ENCODE measurements at places on chromosomes 11 and 22.

GRCh38 chr11:1163321-1163910, 5.7 kb downstream of the MUC5AC start:
- no peaks in the 10 kb centered on the region for H3K4me1 ChIP-seq
- DNase-seq = no peak

DNA sequence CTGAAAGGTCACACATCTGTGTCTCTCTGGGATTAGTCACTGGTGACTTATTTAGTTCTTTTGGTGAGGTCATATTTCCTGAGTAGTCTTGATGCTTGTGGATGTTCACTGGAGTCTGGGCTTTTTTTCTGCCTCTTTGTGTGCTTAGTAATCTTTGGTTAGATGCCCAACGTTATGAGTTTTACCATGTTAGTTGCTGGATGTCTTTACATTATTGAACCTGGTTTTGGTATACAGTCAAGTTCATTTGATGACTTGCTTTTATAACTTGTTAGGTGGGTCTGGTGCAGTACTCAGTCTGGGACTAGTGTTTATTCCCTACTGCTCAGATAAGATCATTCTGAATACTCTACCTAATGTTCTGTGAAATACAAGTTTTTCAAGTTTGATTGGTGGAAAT, 26.2 kb upstream of the SLC37A2 start:
- no peaks in the 10 kb centered on the region for H3K27me3 ChIP-seq
- H3K36me3 ChIP-seq = no peaks in the 10 kb centered on the region
- no peak overlapping the region for H3K27ac ChIP-seq
- no peak for DNase-seq

- DNase-seq = no peak
- H3K36me3 ChIP-seq = no peaks in the 10 kb centered on the region
- H3K4me3 ChIP-seq = no peak overlapping the region
Observed at GRCh38 chr11:61972672-61973475, 5.4 kb upstream of the FTH1 start.

DNA sequence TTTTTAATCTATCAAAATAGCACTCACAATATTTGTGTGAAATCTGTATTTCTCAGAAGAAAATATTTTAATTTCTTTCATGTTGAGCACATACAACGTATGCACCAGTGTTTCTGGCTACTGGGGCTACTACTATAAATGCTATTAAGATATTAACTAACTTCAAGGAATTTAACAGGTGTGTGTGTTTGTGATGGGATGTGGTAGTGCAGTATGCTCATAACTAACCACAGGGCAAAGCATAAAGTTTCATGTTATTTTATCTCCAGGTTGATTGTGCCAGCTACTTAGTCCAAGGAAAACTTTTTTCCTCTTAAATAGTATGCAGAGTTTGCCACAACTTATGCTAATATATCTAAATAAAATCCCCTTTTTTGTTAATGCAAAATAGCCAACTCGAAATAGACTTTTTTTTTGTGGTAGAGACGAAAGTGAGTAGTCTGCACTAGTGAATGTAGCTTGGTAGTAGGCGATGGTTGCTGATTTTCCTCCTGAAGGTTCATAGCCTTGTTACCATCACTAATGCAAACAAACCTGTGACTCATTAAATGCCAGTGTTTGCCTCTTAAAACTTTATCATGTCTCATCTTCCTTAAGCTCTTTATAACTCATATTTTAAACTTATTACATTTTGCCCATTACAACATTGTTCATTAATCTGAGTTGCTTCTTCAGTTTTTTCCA, 565.5 kb upstream of the ANO3 start:
- no peak overlapping the region for H3K4me3 ChIP-seq
- no peak overlapping the region for H3K27ac ChIP-seq
- DNase-seq = no peak
- H3K36me3 ChIP-seq = no peaks in the 10 kb centered on the region

- H3K4me1 ChIP-seq = no peaks in the 10 kb centered on the region
- H3K27me3 ChIP-seq = peaks cover 54% of the 10 kb centered on the region
- no peak overlapping the region for H3K27ac ChIP-seq
- H3K4me3 ChIP-seq = no peak overlapping the region
- H3K36me3 ChIP-seq = no peaks in the 10 kb centered on the region
- no peak for DNase-seq
Observed at GRCh38 chr22:25940479-25940878, 198.5 kb downstream of the MYO18B start.

DNA sequence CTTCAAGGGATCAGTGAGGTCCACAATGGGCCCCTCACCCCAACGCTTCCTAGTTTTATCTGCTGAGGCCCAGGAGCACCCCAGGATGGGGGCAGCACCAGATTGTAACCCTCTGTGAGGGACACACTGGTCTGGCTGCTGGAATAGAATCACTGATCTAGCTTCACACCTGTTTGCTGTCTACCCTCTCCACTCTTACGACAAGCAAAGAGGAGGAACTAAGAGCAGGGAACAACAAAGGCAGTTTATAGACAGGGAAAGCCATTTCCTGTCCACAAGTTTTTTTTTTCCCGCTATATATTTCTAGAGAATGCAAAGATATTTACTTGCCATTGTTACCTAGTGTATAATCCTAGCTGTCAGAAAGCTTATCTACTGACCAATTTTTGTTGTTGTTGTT, 61.0 kb upstream of the CRTAM start:
- no peak overlapping the region for H3K27ac ChIP-seq
- DNase-seq = no peak
- no peaks in the 10 kb centered on the region for H3K36me3 ChIP-seq
- H3K4me3 ChIP-seq = no peak overlapping the region

DNA sequence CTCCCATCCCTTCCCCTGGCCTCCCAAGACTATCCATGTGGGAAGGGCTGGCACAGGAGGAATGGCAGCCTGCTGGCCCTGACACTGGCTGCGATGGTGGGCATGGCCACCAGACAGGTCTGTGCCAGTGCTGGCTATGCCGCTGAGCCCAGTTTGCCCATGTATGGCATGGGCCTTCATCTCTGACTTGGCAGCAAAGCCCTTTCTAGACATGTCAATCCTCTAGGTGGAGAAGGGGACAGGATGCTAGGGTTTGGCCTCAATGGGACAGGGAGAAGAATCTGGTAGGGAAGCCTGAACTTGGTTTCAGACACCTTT, 8.8 kb downstream of the ZP1 start:
- H3K4me3 ChIP-seq = no peak overlapping the region
- no peak overlapping the region for H3K27ac ChIP-seq
- DNase-seq = no peak
- H3K36me3 ChIP-seq = peaks cover 5% of the 10 kb centered on the region
- H3K4me1 ChIP-seq = peaks cover 4% of the 10 kb centered on the region

Data from HCT116 (cell line).